ENCODE measurements at places on chromosomes 4 and X.

DNA sequence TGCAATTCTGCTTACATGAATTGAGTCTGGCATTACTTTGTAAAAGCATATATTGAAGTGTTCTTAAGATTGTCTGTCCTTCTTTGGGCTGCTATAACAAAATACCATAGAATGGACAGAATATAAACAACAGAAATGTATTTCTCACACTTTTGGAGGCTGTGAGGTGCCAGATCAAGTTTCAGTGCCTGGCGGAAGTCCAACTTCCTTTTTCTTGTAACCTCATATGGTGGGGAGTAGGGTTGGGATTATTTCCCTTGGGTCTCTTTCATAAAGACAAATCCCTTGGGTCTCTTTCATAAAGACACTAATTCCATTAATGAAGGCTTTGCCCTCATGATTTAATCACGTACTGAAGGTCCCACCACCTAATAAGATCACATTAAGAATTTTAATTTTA lies 199.3 kb upstream of the GRID2 start:
- no peak for DNase-seq

- DNase-seq = no peak
Observed at GRCh38 chr4:4328206-4328605, 38.2 kb downstream of the ZBTB49 start.

DNA sequence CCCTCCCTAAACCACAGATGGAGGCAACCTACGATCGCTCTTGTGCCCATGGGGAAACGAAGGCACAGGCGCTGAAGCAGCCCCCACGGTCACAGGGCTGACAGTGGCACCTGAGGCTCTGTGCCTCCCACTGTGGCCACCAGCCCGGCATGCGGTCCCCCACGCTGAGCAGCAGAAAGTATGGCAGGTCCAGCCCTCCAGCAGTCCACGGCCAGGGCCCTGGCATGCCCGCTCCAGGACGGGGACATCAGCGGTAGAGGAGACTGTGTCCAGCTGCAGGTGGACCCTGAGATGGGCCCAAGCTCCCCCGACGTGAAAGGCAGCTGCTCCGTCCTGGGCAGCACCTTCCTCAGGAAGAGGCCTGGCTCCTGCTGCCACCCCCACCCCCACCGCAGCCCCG lies 61.2 kb downstream of the FAM53A start:
- no peak for DNase-seq

GRCh38 chrX:68714856-68715255 lies 67.4 kb downstream of the STARD8 start:
- no peak for DNase-seq

DNA sequence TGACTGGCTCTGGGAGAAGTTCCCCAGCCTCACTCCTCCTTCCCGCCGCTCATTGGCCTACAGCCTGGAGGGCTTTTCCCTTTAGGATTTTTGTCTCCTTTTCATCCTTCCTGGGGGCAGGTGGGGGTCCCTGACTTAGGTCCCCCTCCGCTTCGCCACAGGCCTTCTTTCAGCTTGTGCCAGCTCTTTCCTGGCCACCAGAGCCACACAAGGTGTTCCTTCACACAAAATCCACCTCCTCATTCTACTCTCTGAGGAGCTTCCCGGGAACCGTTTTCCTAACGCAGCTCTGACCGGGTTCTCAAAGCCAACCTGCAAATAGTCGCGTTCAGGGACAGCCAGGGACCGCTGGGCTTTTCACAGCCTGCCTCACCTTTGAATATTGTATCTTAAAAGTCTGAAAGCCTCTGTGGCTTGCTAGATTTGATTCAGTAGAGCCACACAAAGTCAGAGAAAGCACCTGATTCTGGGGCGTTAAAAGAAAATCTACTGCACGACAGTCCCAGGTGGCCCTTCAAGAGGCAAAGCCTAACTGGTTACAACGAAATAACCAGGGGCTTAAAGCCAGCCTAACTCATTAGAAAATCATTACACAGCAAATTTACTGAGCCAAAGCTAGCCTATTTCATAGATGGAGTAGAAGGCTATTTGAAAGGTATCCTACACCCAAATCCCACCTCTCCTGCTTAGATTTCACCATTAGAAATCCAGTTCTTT lies 731 bp upstream of the GPC3 start:
- DNase-seq = peak; percentile 65

DNA sequence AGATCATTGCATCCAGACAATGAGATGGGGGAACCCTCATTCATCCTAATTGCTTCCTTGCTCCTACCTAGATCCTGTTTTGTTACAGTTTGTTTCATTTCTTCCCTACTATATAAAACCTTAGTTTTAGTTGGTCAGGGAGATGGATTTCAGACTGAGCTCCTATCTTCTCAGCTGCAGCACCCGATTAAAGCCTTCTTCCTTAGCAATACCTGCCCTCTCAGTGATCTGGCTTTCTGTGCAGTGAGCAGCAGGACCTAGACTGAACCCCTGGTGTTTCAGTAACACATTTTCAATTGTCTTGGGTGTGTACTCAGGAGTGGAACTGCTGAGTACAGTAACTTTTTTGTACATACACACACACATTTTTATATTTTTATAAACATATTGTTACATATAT lies 187.4 kb downstream of the APBB2 start:
- no peak for DNase-seq

DNA sequence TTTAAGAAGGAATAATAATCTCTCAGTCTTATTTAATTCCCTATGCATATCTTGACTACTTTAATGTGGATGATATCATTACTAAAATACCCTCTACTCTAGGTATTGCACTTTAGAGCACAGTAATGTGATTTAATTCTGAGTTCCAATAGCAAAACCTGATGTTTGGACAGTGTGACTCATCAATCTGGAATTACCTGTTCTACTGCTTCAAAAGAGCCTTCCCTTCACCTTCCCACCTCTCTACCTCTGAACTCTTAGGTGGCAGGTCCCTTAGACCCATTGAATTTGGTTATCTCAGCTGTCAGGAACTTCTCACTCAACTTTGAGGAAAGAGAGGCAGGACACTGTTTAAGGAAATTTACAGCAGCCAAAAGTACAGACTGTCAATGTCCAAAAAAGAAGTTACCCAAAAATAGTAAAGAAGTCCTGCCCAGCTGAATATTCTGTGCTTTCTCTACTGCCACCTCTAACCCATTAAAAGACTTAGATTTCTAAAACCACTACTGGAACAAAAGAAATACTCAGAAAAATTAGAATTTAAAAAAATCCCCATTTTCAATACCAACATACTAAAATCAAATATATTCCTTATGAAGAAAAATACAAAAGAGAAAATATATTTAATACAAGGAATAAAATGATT lies 123.1 kb upstream of the GPM6A start:
- DNase-seq = no peak

- no peak for DNase-seq
Observed at GRCh38 chr4:55127521-55127920, 2.1 kb upstream of the KDR start.

DNA sequence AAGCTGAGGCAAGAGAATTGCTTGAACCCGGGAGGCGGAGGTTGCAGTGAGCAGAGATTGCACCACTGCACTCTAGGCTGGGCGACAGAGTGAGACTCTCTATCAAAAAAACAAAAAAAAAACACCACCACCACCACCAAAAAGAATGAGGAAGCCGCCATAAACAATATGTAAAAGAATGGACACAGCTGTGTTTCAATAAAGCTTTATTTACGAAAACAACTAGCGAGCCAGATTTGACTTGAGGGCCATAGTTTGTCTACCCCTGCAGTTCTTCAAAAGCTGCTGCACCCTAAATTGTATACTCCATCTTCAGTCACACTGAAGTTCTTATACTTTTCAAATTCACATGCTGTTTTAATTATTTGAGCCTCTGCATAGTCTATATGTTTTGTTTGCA lies 306.5 kb upstream of the KLF3 start:
- DNase-seq = no peak

- no peak for DNase-seq
Observed at GRCh38 chrX:124764354-124764753, 418.0 kb downstream of the SH2D1A start.

- no peak for DNase-seq
Observed at GRCh38 chrX:48492293-48492910, 16.4 kb upstream of the PORCN start.

- DNase-seq = no peak
Observed at GRCh38 chr4:98092833-98093439, 50.3 kb downstream of the STPG2 start.

DNA sequence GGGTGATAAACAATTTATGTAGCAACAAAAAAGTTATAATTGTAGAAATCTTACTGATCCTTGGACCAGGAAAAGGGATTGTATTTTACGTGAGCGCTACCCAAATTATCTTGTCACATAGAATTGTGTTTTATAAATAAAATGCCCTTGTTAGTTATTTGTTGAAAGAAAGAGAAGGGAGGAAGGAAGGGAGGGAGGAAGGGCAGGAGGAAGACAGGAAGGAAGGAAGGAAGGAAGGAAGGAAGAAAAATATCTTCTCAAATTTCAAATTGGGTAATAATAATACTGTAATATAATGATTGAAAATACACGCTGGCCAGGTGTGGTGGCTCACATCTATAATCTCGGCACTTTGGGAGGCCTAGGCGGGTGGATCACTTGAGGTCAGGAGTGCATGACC lies 206.2 kb upstream of the TLL1 start:
- no peak for DNase-seq

DNA sequence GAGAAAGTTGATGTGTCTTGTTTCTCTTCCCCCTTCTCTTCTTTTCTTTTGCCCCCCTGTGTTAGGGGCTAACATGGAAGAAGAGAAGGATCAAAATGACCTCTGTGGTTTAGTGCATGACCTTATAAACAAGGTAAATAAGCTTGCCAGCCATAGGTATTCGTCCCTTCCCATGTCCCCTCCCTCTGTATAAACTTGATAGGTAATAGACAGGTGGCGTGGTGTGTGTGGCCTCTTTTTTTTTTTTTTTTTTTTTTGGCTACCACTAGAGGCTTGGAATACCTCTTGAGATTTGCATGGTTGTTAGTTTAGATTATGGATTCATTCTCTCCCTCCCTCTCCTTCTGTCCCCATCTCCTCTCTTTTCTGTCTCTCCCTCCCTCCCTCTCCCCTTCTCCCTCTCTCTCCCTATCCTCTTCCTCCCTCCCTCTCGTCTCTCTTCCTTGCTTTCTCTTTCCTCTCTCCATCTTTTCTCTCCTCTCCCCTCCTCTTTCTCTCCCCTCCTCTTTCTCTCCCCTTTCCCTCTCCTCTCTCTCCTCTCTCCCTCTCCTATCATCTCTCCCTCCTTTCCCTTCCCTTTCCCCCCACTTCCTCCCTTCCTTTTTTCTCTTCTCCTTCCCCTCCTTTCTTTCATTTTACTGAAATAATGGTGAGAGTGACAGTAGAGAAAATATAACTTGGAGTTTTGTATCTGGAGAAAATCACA lies 134.4 kb downstream of the AFF1 start:
- no peak for DNase-seq

GRCh38 chrX:23434356-23434884 lies 99.8 kb downstream of the PTCHD1 start:
- no peak for DNase-seq

- no peak for DNase-seq
Observed at GRCh38 chr4:80454556-80454955, 119.0 kb downstream of the CFAP299 start.

DNA sequence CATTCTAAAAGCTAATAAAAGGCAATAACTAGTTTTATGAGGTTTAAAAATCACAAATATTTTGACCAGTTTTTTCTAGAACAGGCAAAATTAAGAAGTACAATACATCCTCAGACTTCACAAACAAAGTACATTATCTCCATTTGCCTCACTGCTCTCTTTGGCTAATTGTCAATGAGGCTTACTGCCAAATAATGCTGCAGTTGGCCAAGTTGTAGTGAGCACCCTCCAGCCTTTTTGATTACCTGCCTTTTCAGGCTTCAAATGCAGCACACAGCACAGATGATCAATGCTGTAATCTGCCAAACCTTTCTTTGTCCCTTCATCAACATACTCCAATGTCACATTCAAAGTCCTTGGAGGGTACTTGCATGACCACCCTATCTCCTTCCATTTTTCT lies 605.2 kb downstream of the KLHL13 start:
- DNase-seq = no peak

DNA sequence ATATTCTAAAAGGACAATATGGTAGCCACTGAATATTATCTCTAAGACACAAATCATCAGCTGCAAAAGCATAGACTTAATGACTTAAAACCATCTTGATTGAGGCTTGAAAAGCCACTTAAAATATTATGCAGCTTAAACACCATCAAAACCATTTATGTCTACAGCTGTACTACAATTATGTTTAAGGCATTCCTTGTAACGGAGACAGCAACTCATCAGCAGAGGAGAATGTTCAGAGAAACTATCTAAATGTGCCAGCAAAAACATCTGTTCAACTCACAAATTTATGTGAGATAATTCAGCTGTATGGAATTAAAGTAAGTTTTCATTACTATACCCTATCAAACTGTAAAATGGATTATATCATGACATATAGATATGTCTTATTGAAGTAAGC lies 147.9 kb upstream of the CTSO start:
- DNase-seq = no peak

- DNase-seq = no peak
Observed at GRCh38 chr4:117479673-117480072, 394.3 kb upstream of the TRAM1L1 start.

- DNase-seq = no peak
Observed at GRCh38 chr4:55906989-55907388, 41.8 kb upstream of the CEP135 start.

DNA sequence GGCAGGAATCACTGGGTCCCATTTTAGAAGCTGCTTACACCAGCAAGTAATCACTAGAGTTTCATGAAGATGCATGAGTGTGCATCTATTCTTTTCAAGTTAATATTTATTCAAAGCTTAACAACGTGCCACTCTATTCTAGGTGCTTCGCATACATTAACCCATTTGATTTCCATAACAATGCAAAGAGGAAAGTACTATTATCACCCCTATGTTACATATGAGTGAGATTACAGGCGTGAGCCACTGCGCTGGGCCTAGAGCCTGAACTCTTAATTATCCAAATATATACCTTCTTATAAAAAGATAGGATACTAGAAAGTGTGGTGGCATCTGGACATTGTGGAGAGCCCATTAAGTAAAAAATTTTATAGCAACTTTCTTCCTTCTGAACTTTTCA lies 65.4 kb downstream of the CXCL13 start:
- no peak for DNase-seq

- DNase-seq = no peak
Observed at GRCh38 chrX:106023947-106024346, 14.6 kb downstream of the SERPINA7 start.

DNA sequence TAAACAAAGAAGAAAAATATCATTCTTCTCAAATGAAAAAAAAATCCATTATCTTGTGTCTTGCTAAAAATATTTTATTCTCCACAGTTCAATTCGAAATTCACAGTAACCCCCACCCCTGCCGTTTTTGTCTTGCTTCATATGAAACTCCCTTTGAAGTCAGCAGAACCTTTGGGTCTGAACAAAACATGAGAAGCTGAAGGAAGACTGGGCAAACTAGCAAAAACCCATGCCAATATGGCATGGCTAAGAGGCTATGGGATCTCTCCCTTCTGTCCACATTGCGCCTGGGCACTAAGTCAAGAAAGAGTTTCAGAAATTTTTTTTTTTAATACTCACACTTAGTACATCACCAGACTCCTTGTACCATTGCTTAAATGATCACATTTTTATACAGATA lies 136.0 kb upstream of the SMIM31 start:
- DNase-seq = no peak

Measured in retina (tissue), 1 donor.